ENCODE measurements at places on chromosomes 1 and 21. TPM values are rescaled to one million over a fixed set of nuclear protein-coding genes. Genes with fewer than 3 reads are reported as not detected.

The PPFIA4 gene
- 11.6 TPM for total RNA-seq

The ZNF593OS gene
- not detected for total RNA-seq

The NCMAP gene
- total RNA-seq: 0.80 TPM

The LCE6A gene
- total RNA-seq: not detected
